ENCODE measurements at places on chromosomes 2 and 18. TPM values are rescaled to one million over a fixed set of nuclear protein-coding genes. Genes with fewer than 3 reads are reported as not detected.

SCN9A gene
- total RNA-seq = 20.1 TPM

CCDC102B gene
- 61.4 TPM for total RNA-seq

FEV gene
- not detected for total RNA-seq

TPO gene
- total RNA-seq = 2.0 TPM

C1QL2 gene
- total RNA-seq = 4.1 TPM

CHST9 gene
- 3.8 TPM for total RNA-seq

SERPINB13 gene
- total RNA-seq = 0.33 TPM

PLGLB1 gene
- 16.7 TPM for total RNA-seq

RESP18 gene
- not detected for total RNA-seq

ZEB2 gene
- 322 TPM for total RNA-seq
